ENCODE measurements at places on chromosomes 7 and 10.

GRCh38 chr7:129311429-129311828 is 86.6 kb downstream of the AHCYL2 start:
- DNase-seq, result no peak

DNA sequence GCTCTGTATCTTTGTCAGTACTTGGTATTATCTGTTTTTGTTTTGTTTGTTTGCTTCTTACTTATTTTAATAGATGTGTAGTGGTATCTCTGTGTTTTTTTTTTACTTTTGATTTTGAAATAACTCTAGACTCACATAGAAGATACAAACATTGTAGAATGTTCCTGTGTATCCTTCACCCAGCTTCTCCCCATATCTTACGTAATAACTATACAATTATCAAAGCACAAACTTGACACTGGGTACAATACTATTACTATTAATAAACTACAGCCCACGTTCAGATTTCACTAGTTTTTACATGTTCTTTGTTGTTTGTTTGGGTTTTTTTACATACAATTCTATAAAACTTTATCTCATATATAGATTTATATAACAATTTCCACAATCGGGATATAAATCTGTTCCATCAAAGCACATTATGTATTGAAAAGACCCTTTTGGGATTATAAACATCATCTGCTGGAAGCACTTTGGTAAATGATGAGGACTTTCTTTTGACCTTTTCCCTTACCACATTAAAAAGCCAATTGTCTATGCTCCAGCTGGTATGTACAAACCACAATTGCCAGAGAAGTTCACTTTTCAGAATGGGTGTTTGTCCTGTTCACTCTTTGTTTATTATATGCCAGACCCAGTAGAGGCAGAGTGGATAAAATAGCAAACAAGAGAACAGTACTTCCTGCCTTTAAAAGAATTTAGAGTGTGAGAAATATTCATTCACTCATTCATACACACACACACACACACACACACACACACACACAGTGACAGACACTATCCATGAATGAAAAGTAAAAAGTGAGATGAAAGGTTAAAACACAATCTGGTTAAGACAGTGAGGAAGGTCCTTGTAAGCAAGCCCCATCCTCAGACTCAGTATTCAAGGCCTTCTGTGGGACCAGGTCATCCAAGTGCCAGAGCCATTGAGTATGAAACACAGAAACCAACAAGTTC is 113.0 kb downstream of the SGMS1 start:
- DNase-seq, result no peak

- no peak for DNase-seq
Observed at GRCh38 chr10:127996586-127996985, 89.7 kb downstream of the PTPRE start.

GRCh38 chr7:112372101-112372500 is 78.2 kb upstream of the IFRD1 start:
- no peak for DNase-seq

- peak; percentile 5 for DNase-seq
Observed at GRCh38 chr10:29736366-29737073, 101.7 kb upstream of the SVIL start.

- DNase-seq, result no peak
Observed at GRCh38 chr10:35639021-35639727, 2.9 kb downstream of the FZD8 start.

- no peak for DNase-seq
Observed at GRCh38 chr10:112379635-112380296, 5.8 kb downstream of the ACSL5 start.

DNA sequence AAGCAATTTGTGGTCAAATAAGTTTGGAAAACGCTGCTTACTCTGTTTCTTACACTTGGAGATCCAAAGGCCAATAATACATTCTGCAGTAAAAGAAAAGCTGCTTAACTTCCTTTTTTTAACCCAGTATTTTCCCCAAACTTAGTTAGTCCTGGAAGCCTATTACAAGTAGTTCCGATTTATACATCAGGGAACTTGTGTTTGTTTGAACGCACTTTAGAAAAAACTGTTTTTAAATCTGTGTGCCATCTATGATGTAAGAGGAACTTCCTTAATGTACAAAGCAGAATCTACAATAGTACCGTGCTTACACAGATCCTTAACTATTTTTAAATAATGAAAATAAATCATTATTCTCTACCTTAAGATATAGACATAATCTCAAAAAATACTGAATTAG is 23.0 kb downstream of the SFR1 start:
- no peak for DNase-seq

GRCh38 chr7:125033506-125033905 is 103.9 kb upstream of the POT1 start:
- no peak for DNase-seq

- DNase-seq, result no peak
Observed at GRCh38 chr10:104767745-104768144, 126.7 kb downstream of the SORCS3 start.

GRCh38 chr7:128453836-128454804 is 1.6 kb upstream of the HILPDA start:
- no peak for DNase-seq

DNA sequence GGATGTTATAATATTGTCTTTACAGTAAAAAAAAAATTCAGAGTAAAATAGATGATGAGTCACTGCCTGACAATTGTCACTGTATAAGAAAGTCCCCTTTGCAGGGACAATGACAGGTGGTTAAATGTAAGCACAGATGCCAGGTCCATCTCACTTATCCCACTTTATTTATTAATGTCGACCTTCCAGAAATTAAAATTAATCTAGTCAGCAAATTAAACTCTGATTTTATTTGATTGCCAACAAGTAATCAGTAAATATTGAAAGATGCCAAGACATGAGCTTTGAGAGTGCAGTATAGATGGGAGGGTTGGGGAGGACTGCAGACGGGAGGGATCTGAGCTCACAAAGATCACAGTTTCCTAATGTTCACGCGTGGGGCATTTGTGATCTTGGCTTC is 50.9 kb downstream of the CPXM2 start:
- no peak for DNase-seq

GRCh38 chr10:11262494-11263345 is 245.0 kb downstream of the CELF2 start:
- no peak for DNase-seq

GRCh38 chr10:14573666-14574261 is 200.9 kb downstream of the FAM107B start:
- DNase-seq, result no peak

- no peak for DNase-seq
Observed at GRCh38 chr7:151470711-151471110, 30.8 kb upstream of the CRYGN start.

GRCh38 chr10:46024948-46025347 is 5.5 kb downstream of the NCOA4 start:
- DNase-seq, result no peak

GRCh38 chr7:77907281-77907680 is 108.7 kb downstream of the PHTF2 start:
- DNase-seq, result no peak

DNA sequence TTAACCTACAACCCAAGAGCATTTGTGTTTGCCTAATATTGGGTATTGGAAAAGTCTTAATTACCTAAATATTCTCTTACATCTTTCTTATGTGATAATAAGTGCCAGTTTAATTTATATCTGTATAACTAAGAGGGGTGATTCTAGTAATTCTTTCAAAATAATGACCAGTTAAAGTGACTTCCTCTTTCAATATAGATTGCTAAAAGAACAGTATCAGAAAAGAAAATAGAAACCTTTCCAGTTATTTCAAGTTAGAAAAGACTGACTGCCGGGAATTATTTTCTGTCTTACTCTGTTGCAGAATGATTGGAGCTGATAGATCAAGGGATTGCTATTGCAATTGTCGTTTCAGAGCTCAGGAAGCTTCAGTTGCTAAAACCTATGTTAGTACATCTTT is 525.0 kb upstream of the SEMA3D start:
- DNase-seq, result no peak

GRCh38 chr7:132793474-132793873 is 217.2 kb upstream of the PLXNA4 start:
- DNase-seq, result no peak

Measured in hematopoietic multipotent progenitor cell (in vitro differentiated cells).